ENCODE measurements at places on chromosomes 3 and 15.

DNA sequence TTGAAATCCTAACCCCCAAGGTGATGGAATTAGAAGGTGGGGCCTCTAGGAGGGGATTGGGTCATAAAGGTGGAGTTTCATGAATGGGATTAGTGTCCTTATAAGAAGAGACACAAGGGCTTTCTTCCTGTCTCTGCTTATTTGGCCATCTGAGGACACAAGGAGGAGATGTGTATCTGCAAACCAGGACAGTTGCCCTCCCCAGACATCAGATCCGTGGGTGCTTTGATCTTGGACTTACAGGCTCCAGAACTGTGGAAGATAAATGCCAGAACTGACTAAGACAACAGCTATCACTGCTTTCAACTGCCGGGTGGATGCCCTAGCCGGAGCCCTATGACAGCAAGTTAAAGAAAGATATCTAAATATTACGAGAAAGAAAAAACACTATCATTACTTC, 94.4 kb downstream of the CHRNA7 start:
- DNase-seq: no peak

DNA sequence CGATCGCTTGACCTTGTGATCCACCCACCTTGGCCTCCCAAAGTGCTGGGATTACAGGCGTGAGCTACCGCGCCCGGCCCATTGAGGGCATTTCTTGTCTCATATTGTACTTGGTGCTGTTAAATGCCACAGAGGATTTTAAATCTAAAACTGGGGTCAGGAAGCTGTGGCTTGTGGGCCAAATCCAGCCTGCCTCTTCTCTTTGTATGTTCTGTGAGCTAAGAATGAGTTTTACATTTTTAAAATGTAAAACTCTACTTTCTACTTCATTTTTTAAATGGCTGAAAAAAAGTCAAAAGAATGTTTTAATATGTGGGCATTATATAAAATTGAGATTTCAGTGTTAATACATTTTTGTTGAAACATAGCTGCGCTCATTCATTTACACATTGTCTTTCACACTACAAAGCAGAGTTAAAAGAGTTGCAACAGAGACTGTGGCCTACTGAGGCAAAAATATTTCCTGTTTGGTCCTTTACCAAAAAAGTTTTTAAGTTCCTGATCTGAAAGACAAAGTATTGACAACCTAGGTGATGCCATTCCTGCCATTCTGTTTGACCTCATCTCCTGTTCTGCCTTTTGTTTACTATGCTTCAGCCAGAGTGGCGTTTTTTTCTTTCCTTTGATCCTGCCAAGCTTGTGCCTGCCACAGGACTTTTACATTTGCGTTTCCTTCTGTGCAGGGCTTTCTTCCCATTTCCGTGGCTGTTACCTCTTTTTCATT, 50.4 kb downstream of the PDCD6IP start:
- DNase-seq: no peak

GRCh38 chr3:184229394-184230080, at the start of gene VWA5B2:
Gene VWA5B2 (plus strand): TSS chr3:184229585. CDS start chr3:184230529, 944 bp downstream.
- peak; percentile 17 for DNase-seq

- DNase-seq: no peak
Measured at GRCh38 chr3:117201901-117202774, 492.6 kb downstream of the TUSC7 start.

DNA sequence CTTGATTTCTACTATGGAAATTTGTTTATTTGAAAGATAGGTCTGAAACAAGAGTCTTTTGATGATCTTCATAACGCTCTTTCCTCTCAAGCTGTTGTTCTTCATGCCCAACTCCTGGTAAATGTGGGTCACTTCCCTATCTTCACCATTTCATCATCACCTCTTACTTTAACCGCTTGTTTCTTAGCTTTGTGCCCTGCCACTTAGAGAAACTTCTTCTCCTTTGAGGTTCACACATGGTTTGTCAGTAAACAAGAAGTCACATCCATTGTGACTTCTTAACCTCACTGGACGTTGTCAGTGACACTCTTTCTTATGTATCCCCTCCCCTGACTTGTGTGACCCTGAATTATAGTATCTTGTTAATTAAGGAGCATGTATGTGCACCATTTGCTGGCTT, 16.9 kb upstream of the P2RY13 start:
- no peak for DNase-seq

DNA sequence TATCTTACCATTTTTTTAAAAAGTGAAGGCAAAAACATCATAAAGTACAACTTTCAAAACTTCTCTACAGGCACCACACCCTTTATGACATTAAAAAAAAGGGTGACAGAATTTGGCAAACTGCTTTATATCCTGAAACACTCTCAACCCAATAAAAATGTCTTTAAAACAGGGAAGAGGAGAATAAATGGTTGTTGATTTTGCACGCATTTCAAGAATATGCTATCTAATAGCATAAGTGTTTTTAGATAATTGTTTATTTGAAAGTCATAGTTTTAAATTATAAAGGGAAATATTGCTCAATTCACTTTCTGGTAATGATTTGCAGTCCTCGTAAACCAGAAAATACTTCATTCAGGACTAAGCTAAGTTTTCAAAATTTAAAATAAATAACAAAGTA, 1.7 kb upstream of the PCOLCE2 start:
- no peak for DNase-seq

GRCh38 chr15:61701455-61701854, 358.8 kb downstream of the VPS13C start:
- no peak for DNase-seq

All from activated naive CD4-positive, alpha-beta T cell (primary cell).